Retina (tissue), 1 donor: ENCODE measurements at places on chromosomes 5 and 9.
A peak's percentile ranks its signal among the peaks of the same experiment; 100 is the strongest.

- DNase-seq: no peak
Observed at GRCh38 chr9:4084435-4084818, 215.4 kb downstream of the GLIS3 start.

DNA sequence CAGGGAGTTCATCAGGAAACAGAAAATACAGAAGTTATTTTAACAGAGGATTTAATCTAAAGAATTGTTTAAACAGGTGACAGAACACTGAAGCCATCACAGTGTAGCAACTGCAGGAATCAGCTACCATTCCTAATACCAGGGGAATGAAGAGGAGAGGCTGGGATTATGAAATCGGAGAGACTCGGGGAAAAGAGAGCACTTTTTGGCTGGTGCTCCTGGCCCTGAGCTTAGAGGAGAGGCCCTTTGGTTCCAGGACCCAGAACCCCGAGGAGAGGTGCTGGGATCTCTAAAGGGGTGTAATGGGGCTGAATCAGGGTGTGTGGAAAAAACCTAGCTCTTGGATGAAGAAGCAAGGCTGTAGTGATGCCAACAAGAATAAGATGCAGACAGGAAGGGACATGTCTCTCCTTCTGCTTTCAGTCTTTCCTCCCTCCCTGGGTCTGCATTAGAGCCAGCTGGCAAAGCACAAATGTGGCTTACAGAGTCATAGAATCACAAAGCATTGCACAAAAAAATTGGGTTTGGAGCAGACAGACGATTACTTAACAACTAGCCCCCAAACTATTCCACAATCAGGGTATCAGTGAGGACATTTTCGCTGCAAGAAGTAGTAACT lies 11.6 kb upstream of the SFXN1 start:
- DNase-seq: no peak

GRCh38 chr9:99433555-99433954 lies 211.5 kb downstream of the SEC61B start:
- DNase-seq: peak; percentile 25

DNA sequence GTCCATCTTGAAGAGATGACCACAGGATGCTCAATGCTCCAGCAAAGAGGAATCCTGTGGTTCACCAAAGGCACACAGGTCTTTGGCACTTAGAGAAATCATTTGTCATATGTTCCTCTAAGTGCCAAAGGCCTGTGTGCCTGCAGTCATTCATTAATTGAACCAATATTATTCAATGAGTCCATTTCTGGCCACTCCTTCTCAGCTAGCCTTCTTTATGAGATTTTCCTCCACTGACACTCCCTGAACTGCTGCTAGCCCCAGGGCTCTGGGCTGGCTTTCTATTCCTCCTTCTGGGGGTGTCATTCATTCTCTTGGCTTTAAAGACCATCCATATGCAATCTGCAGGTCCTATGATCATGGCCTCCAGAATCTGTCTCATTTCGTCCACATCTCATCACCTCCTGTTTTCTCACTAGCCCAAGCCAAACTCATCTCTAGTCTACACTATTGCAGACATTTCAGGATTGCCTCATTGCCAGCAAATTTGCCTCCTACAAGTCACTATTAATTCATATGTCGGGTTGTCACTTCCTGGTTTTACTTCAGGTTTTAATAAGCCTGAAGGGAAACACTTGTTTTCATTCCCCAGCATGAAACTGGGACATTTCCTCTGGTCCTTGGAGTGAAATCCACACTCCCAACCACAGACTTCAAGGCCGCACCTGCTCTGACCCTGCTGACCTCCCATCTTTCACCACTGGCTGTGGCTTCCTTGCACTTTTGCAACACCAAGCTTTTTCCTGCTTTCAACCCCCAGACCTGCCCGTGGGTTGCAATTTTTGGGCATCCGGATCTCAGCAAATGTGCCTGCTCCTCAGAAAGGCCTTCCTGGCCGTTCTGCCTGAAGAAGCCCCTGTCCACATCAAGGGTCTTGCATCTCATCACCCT lies 35.1 kb downstream of the KCNIP1 start:
- DNase-seq: no peak

DNA sequence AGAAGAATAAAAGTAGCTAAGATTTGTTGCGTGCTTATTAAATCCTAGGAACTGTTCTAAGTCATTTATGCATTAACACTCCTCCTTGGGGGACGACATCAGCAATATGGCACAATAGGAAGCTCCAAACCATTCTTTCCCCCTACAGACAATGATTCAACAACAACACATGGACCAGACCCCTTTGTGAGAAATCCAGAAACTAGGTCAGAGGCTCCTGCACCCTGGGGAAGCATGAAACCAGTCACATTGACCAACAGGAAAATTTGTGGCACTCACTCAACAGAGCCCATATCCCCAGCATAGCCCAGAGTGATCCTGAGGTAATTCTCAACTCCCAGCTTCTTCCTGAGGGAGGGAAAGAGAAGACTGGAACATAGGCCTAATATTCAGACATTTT lies 294.4 kb downstream of the HINT1 start:
- DNase-seq: no peak

DNA sequence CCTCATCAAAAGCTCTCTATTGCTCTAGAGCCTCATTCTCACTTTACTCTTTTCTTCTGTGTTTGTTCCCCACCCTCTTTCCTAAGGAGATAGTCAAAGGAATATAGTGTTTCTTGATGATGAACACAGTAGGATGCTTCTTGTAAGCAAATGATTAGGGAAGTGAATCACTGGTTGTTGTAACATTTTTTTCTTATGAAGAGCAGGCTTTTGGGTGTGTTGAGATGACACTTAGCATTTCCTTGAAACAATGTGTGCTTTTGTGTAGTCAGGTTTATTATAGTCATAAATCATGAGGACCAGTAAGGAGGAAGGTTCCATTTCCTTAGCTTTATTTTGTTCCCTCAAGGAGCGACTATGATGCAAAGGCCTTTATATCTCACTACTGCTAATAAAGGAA lies 1991.3 kb upstream of the C9orf72 start:
- no peak for DNase-seq

DNA sequence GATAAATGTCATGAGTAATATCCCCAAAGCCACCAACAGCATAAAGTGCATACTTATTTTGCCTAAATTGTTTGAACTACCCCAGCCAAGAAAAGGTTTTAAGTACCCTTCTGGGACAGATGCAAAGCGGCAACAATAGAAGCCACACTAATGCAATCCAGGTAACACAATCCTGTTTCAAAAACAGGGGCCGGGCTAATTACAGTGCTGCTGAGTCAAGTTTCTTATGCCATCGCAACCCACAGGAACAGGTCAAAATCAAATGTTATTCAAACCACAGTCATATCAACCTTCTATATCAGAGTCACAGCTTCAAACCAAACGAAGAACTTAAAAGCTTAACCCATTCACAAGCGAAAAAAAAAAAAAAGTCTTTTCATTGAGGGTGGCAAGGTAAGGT lies 28.3 kb downstream of the EBF1 start:
- no peak for DNase-seq

GRCh38 chr5:159855476-159856191 lies 60.6 kb upstream of the ADRA1B start:
- no peak for DNase-seq

DNA sequence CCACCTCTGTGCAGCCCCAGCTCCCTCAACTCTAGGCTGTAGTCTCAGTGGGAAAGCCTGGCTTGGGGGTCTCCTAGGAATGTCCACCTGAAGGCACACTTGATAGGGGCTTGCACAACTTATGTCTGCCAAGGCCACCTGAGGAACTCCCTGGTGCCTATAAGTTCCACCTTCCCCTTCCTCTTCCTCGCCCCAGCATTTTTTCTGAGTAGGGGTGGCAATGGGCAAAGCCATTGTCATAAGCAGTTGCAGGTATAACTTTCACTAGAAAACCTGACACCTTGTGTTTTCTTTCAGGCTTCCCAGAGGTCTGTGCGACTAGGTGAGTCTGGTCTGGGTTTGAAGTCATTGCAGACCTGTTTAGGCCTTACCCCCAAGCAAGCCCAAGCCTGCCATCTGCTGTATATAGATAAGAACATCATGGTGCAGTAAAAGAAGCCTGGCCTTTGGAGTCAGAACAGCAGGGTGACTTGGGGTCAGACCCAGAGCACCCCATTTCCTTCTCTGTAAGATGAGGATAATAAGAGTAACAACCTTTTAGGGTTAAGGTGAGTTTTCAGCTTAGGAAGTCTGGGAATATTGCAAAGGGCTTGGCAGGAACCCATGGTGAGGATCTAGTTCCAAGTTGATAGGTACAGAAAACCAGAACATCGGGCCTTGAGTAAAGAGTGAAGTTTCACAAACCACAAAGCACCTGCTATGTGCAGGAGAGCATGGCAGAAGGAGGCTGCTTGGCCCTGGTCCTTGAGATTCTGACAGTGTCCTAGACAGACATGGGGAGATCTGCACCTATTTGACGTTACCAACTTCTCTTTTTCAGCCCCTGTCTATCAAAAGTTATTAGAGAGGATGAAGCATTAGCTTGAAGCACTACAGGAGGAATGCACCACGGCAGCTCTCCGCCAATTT lies 33.8 kb downstream of the TGFBI start:
- no peak for DNase-seq

- DNase-seq: peak; percentile 76
Observed at GRCh38 chr5:431001-431710, 11.8 kb upstream of the EXOC3 start.

GRCh38 chr5:136840601-136841000 lies 475.3 kb upstream of the TRPC7 start:
- no peak for DNase-seq

DNA sequence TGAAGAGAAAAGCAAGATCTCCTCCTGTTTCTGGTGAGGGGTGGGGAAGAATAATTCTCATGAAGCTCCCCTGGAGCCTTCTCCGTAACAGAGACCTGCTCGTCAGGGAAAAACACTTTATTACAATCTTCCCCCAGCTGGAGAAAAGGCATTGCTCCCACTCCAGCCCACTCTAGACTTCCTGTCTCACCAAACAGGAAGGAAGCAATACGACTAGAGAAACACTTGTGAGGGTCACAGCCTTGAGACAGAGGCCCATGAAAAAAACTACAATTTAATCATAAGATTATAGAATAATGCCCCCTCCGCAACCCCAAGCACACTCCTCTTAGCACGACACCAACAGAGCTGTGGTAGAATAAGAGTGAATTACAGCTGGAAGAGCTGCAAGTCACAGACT lies 197.2 kb upstream of the S1PR3 start:
- DNase-seq: no peak

- no peak for DNase-seq
Observed at GRCh38 chr5:126837906-126838539, 61.1 kb downstream of the LMNB1 start.

DNA sequence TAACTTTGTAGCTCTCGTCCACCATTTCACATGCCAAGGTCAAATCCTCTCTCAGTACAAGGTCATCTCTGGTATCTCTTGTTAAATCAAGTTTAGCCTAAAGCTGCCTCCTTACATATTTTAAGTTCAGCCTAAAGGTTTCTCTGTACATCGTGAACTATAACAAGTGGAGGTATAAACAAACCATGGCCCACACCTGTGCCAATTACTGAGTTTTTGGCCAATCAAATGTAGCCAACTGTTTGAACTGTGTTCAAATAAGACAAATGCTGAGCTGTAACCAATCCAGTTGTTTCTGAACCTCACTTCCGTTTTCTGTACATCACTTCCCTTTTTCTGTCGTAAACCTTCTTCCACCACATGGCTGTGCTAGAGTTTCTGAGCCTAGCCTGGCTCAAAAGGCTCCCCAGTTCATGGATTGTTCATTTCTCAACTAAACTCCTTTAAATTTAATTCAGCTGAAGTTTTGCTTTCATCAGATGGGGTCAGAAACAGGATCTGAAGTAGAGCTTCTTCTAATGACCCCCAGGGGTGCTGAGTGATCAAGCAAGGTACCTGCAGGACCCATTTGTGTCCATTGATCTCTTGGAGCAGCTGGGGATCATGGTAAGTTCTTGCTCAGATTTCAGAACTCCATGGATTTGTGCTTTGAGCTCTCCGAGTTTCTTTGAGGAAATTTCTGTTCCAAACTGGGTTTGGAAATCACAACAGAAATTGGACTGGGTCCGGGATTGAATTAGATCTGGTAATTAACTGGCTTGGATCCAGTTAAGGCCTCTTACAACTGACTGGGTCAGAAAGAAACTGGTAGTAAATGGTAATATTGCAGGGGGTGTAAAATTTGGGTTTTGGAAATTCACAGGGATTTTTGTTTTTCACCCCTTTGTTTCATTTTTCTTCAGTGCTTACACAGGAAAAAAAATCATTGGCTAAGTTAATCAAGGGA lies 11.0 kb upstream of the NANS start:
- no peak for DNase-seq

DNA sequence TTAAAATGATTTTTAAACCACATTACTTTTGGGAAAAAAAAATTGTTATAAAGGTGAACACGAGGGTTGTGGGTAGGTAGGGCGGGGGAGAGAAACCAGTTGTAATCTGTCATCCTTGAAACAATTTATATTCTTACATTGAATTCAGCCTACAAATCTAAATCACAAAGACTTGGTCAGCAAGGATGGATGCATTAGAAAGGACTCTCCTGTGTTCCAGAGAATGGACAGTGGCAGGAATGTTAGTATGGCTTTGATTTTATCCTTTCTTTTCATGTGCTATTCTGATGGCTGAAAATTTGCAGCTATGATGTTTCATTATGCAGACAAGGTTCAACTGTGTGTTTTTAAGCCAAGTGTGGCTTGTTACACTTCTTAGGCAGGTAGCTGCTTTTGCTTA lies 234.7 kb downstream of the SLF1 start:
- no peak for DNase-seq

DNA sequence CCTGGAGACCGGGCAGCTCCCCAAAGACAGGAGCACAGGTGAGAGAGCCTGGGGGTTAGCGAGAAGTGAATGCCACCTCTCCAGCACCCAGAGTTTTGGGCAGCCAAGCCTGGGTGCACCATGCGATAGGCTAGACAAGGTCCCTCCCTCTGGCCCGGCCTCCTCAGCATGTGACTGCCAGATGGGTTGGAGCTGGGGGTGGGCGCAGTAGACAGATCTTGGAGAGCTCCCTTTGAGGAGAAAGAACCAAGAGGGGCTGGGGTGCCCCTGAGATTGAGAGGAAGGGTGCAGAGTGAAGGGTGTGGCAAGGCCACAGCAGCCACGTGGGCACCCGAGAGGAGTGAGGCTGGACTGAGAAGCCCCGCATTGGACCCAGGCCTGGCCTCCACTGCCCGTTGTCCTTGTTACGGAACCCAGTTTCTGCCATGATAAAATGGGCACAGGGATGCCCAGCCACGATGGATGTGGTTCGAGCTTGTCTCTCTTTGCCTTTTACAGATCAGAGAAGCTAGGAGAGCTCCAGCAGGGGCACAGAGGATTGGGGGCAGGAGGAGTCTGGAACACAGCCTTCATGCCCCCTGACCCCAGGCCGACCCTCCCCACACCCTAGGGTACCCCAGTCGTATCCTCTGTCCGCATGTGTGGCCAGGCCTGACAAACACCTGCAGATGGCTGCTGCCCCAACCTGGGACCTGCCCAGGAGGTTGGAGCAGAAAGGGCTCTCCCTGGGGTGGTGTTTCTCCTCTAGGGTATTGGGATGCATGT lies 1.4 kb downstream of the TMEM141 start:
- no peak for DNase-seq

DNA sequence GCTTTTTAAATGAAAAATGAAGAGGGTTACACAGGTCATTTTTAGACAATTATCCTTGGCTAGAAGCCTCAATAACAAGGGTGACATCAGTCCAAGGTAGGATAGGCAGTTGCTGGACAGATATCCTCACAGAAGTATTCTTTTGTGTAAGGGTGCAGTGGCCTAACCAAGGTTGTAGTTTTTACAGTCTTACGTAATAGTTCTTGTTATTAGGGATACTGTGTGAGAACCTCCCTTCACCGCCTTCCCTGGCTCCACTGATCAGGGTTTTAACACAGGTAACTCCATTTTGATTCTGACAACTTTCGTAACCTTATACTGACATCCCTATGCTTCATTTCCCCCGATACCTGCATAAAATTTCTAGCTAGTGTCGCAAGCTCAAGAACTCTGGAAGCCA lies 8.7 kb upstream of the CAPSL start:
- no peak for DNase-seq
